ENCODE measurements at places on chromosomes 1 and 21. TPM values are rescaled to one million over a fixed set of nuclear protein-coding genes. Genes with fewer than 3 reads are reported as not detected.

Gene RYR2
- not detected for total RNA-seq

Gene VPS45
- 25.0 TPM for total RNA-seq

Gene PLPPR4
- total RNA-seq = not detected

Gene HSD11B1
- total RNA-seq = 0.75 TPM

Gene ITLN2
- total RNA-seq = not detected

GRCh38 chr1:50305808-50306207 lies 117.4 kb downstream of the DMRTA2 start:
- no peak for DNase-seq

DNA sequence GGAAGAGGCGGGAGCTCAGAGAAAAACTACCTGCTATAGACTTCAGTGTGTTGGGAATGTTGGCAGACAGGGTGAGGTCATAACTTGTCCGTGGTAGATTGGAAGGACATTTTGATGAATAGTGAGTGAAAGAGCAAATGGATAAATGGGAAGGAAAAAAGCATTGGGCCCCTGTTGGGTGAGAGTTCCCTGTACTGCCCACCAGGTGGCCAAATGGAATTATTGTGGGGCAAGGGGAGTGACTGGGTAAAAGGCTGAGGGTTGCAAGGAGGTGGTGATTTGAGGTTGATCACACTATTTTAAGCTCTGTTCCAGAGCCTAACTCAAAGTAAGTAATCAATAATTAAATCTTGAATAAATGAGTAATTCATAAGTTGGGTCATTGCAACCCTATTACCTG lies 60.4 kb downstream of the MRPS6 start:
- DNase-seq = no peak

GRCh38 chr1:74504125-74504932 lies 8.1 kb downstream of the LRRC53 start:
- DNase-seq = peak; percentile 49

DNA sequence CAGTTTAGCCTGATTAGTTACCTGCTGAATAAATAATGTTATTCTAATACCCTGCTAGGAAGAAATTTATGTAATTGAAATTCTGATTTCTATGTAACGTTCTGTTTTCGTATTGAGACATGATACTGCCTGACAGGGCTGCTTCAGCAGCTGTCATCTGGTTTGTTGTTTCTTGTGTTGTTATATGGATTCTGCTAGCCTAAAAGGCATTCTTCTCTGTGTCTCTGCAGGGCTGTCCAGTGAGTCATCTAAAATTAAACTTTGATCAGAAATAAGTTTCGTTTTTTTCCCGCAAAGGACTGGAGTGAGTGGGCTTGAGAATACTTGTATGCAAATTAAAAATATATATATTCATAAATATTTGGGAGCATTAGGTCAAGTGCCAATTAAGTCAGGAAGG lies 93.0 kb downstream of the DYRK1A start:
- DNase-seq = no peak

DNA sequence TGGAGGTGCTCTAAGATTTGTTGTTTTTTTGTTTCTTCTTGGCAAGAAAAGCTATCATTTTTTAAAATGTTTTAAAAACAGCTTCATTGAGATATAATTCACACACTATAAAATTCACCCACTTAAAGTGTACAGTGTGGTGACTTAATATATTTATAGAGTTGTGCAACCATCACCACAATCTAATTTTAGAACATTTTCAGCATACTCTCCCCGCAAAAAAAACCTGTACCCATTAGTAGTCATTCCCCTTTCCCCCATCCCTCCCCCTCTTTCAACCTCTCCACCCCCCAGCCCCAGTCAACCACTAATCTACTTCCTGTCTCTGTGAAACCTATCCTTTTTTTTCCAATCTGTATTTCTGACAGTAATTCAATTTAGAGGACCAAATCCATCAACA lies 30.6 kb downstream of the ZC3H11B start:
- no peak for DNase-seq

DNA sequence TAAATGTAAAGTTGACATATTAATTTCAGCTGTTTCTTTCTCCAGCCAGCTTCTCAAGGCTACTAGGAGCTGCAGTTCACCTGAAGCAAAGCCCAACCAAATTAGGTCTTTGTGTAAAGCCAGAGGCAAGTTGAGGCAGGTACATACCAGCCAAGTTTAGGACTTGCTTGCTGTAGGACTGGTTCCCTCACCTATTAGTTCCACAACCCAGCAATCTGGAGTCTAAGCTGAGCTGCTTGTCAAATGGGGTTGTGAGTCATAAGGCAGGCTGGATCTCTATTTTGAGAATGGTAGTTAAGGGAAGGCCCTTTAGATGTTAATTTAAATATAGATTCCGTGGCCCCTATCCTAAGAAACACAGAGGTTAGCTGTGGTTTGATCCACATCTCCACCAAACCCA lies 7.6 kb upstream of the FLG2 start:
- no peak for DNase-seq
